ENCODE measurements at places on chromosomes 12 and 14. TPM values are rescaled to one million over a fixed set of nuclear protein-coding genes. Genes with fewer than 3 reads are reported as not detected.

The CNTN1 gene
- 0.25 TPM for total RNA-seq

GRCh38 chr14:42316693-42317092, 710.0 kb downstream of the LRFN5 start:
- DNase-seq = no peak

DNA sequence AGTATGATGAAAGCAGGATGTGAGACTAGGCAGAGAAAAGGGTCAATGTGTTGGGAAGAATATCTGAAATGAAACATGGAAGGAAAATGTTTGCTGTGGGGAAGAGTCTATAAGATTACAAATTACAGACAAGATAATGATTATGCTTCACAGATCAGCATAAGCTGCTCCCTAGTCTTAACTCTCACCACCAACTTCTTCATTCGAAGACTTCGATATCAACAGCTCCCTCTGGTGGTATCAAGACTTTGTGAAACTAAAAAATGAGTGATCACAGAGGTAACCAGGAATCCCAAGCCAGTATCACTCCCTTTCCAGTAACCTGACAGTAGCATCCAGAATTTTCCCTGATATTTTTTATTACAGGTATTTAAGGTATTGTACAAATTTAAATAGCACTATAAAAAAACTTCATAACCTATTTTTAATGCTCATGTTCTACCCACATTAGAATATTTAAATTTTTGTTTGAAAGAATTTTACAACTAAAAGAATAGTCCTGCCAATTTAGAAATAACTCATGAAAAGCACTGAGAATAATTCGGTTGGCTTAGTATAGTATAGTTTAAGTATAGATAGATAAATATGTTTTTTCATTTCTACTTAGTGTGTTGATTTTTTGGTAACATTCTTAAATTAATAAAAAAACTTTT, 84.4 kb downstream of the C2CD5 start:
- DNase-seq = no peak

GRCh38 chr12:130880411-130880885, 8.6 kb downstream of the RAN start:
- no peak for DNase-seq

The C12orf50 gene
- total RNA-seq = 0.08 TPM

The HCAR1 gene
- total RNA-seq = not detected

Measured in liver (tissue), 10 donors.